ENCODE measurements at places on chromosomes 16 and 17. TPM values are rescaled to one million over a fixed set of nuclear protein-coding genes. Genes with fewer than 3 reads are reported as not detected.

GRCh38 chr16:22970209-22970865, 156.4 kb downstream of the HS3ST2 start:
- DNase-seq, result peak; percentile 20

GRCh38 chr16:78005881-78006280, 16.5 kb upstream of the CLEC3A start:
- no peak for DNase-seq

- no peak for DNase-seq
These were observed 86.0 kb downstream of the GP2 start for GRCh38 chr16:20241321-20241720.

DNA sequence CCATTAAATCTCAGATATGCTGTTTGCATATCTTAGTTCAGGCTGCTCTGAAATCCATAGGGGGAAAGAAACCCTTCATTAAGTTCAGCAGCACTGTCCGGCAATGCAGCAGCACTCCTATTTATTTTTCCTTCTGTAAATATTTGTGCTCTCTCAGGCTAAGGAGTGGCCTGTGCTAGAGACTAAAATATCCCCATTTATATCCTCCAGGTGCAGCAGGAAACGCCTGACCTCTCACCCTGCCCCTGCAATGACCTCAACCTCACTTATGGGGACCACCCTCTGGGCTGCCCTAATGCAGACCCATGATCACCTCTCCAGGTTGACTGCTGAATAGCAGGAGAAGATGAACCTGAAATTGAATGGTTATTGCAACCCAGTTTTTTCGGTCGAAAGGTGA, 165.0 kb upstream of the ELAC2 start:
- peak; percentile 52 for DNase-seq

DNA sequence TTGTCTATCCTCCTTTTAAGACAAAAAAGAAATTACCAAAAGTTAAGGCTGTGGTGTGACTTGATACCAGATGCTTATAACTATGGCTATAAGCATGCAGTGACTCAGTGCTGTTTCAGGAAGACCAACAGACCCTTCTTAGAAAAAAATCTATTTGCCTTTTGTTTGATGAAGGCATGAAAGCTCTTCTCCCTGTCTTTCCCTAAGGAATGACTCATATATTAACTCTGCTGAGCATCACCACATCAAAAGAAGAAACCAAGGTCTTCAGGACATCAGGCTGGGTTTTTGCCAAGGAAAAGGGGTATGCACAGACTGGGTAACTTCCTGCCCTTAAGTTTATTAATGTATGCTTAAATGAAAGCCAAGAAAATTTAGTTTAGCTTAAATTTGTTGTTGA, 47.1 kb downstream of the VMP1 start:
- no peak for DNase-seq

The AXIN1 gene
- 13.3 TPM for polyA plus RNA-seq

The CLEC18A gene
- polyA plus RNA-seq, result 0.44 TPM

The ARMC7 gene
- polyA plus RNA-seq, result 9.6 TPM
